ENCODE measurements at places on chromosomes 6 and 20. TPM values are rescaled to one million over a fixed set of nuclear protein-coding genes. Genes with fewer than 3 reads are reported as not detected.

DNA sequence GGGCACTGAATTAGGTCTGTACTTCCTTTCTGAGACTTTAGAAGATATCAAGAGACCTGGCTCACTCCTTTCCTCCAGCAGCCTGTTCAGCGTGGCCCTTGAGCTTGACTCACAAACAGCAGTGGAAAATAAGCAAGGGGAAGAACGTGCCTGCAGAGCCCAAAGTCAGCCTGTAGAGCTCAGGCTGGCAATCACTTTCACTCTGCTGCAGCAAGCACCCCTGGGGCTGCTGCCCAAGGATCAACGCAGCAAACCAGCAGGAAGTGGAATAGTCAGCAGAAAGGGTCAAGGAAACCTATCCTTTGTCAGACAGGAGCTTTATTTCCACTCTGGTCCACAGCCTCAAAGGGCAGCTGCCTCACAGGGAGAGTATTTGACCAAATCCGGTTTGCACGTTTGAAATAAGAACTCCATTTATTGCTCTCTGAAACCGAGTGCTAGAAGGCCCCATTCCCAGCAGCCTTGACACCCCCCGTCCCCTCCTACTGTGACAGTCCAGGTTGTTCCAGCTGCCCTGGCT, 77.4 kb downstream of the PRDM1 start:
- no peak overlapping the region for H3K27ac ChIP-seq
- no peaks in the 10 kb centered on the region for H3K4me1 ChIP-seq

DNA sequence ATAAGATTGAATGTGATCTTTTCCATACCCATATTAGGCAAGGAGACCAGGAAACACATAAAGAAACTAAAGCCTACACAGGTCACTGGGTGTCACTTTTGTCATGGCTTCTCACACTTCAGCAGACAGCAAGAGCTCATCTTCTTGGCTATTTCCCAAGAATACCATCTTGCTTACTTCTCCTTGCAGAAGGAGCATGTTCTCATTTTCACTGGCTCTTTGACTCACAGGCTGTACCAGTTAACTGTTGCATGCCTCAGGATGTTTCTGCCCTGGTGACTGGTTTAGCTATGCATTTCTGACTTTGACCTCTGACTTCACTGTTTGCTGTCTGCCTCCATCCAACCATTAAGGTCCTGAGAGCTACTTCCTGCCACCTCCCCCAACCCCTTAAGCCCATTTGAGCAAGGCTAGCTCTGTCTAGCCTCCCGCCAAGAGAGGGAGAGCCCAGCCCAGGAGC, 40.3 kb upstream of the OGFRL1 start:
- no peak overlapping the region for H3K4me3 ChIP-seq
- H3K27ac ChIP-seq, result no peak overlapping the region
- no peaks in the 10 kb centered on the region for H3K4me1 ChIP-seq
- H3K27me3 ChIP-seq, result no peaks in the 10 kb centered on the region
- DNase-seq, result no peak
- H3K36me3 ChIP-seq, result no peaks in the 10 kb centered on the region

DNA sequence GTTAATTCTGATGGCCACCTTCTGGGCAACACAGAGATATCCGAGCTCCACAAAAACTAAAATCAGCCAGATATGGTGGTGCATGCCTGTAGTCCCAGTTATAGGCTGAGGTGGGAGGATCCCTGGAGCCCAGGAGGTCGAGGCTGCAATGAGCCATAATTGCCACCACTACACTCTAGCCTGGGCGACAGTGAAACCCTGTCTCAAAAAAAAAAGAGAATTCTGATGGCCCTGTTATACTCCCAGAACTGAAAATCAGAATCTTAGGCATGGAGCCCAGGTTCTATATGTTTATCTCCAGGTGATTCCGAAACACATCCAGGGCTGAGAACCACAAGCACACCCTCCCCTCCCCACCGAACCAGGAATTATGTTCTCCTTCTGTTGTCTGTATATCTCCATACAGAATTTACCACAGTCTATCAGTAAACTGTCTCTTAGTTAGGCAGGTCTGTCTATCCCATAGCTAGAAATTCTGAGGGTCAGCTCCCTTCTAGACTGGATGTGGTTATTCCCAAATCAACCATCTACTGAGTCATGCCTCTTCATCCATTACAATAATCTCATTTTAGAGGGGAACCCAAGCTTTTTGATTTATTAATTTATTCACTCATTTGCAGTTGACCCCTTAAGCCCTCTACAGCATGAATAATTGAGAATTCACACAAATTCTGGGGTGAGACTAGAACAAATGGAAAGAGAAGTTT, 24.8 kb upstream of the CCND3 start:
- H3K27me3 ChIP-seq, result no peaks in the 10 kb centered on the region
- no peak overlapping the region for H3K27ac ChIP-seq
- no peak overlapping the region for H3K4me3 ChIP-seq
- H3K4me1 ChIP-seq, result no peaks in the 10 kb centered on the region

DNA sequence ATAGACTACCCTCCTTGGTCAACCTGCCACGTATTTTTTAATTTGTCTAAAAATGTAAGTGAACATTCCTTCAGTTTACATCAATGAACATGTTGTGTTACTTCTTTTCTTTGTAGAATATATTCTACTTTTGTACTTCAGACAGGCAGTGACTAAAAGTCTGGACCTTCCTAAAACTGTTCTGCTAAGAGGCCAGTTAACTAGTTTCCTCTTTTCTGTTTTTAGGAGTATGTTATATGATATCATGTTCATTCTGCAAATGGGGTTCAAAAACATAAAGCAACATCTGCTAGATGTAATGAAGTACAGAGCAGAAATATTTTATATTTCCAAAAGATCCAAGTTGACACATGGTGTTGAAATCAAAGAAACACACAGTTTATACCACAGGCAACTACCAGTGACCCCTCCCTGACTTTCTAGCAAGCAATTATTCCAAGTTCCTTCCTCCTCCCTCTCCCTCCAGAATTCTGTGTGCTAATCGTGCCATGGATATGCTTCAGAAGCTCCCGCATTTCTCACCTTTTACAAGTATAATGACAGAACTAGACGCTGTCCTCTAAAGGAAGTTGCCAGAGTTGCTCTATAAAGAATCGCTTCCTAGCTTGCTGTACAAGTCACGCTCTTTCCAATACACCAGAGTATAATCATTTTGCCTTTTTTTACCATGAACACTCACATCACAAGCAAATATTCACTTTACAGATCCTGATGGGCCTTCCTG, 64.7 kb downstream of the ARHGAP18 start:
- H3K27me3 ChIP-seq, result no peaks in the 10 kb centered on the region
- no peak overlapping the region for H3K27ac ChIP-seq
- no peak overlapping the region for H3K4me3 ChIP-seq
- DNase-seq, result no peak
- H3K36me3 ChIP-seq, result no peaks in the 10 kb centered on the region

GRCh38 chr20:41889126-41889843, 271.1 kb upstream of the CHD6 start:
- H3K36me3 ChIP-seq, result no peaks in the 10 kb centered on the region
- H3K4me1 ChIP-seq, result no peaks in the 10 kb centered on the region
- DNase-seq, result no peak
- H3K27ac ChIP-seq, result no peak overlapping the region
- H3K27me3 ChIP-seq, result no peaks in the 10 kb centered on the region
- H3K4me3 ChIP-seq, result no peak overlapping the region

- no peaks in the 10 kb centered on the region for H3K4me1 ChIP-seq
- H3K4me3 ChIP-seq, result peak within 1 kb of the TSS; percentile 37
- H3K27me3 ChIP-seq, result peaks cover 10% of the 10 kb centered on the region
- DNase-seq, result no peak
- no peaks in the 10 kb centered on the region for H3K36me3 ChIP-seq
These were observed at the start of gene TCF21 for GRCh38 chr6:133888929-133889556. TCF21 (plus strand) TSS chr6:133889113; CDS start chr6:133889398, 285 bp downstream.

DNA sequence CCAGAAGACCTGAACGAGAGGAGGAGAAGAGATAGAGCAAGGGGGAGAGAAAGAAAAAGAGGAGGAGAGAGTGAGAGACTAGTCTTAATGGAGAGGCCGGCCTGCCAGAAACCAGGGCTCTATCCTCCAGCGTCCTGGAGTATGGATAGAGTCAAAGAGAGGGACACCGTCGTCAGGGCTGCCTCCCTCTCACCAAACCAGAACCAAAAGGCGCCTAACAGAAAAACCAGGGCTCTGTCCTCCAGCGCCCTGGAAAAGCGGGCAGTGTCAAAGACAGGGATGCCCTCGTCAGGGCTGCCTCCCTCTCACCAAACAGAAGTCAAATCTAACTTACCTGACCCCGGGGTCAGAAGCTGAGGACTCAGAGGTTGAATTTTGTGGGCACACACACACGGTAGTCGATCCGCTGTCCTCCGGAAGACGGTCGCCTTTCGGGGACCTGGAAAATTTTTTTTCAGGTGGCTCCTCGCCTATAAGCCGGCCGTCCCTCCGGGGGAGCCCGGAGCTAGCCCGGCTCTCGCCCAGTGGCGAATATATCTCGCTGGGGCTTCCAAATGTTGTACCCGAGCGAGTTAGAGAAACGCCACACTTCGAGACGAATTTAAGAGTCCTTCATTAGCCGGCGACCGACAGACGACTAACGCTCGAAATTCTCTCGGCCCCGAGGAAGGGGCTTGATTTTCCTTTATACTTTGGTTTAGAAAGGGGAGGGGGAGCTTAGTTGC, 148.2 kb downstream of the TRIM27 start:
- peaks cover 35% of the 10 kb centered on the region for H3K27me3 ChIP-seq
- H3K36me3 ChIP-seq, result no peaks in the 10 kb centered on the region
- no peak overlapping the region for H3K4me3 ChIP-seq
- DNase-seq, result no peak
- H3K4me1 ChIP-seq, result no peaks in the 10 kb centered on the region
- no peak overlapping the region for H3K27ac ChIP-seq

DNA sequence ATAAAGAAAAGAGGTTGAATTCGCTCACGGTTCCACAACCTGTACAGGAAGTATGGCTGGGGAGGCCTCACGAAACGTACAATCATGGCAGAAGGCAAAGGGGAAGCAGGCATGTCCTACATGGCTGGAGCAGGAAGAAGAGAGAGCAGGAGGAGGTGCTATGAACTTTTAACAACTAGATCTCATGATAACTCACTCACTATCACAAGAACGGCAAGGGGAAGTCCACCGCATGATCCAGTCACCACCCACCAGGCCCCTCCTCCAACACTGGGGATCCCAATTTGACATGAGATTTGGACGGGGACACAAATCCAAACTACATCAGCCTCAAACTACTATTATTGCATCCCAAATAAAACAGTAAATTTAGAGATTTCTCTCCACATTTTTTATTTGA, 53.6 kb upstream of the CST7 start:
- H3K36me3 ChIP-seq, result no peaks in the 10 kb centered on the region
- no peaks in the 10 kb centered on the region for H3K27me3 ChIP-seq
- DNase-seq, result no peak
- no peaks in the 10 kb centered on the region for H3K4me1 ChIP-seq
- H3K27ac ChIP-seq, result no peak overlapping the region

GRCh38 chr6:30685157-30686008, 1.1 kb downstream of the PPP1R18 start:
- H3K4me3 ChIP-seq, result peak overlapping the region; percentile 66
- H3K36me3 ChIP-seq, result no peaks in the 10 kb centered on the region
- peaks cover 4% of the 10 kb centered on the region for H3K4me1 ChIP-seq
- H3K27me3 ChIP-seq, result no peaks in the 10 kb centered on the region
- peak overlapping the region; percentile 97 for H3K27ac ChIP-seq

- DNase-seq, result no peak
- H3K4me1 ChIP-seq, result no peaks in the 10 kb centered on the region
- no peak overlapping the region for H3K4me3 ChIP-seq
- no peaks in the 10 kb centered on the region for H3K27me3 ChIP-seq
- no peaks in the 10 kb centered on the region for H3K36me3 ChIP-seq
These were observed 166.6 kb upstream of the TAB2 start for GRCh38 chr6:149150801-149151398.

- DNase-seq, result no peak
- H3K4me3 ChIP-seq, result no peak overlapping the region
- H3K27me3 ChIP-seq, result no peaks in the 10 kb centered on the region
These were observed 64.0 kb downstream of the RSPO3 start for GRCh38 chr6:127182501-127182900.

GRCh38 chr6:170231293-170232185, 59.3 kb downstream of the DLL1 start:
- H3K4me3 ChIP-seq, result no peak overlapping the region
- no peaks in the 10 kb centered on the region for H3K4me1 ChIP-seq
- DNase-seq, result no peak
- no peaks in the 10 kb centered on the region for H3K27me3 ChIP-seq

- no peaks in the 10 kb centered on the region for H3K27me3 ChIP-seq
- no peak overlapping the region for H3K27ac ChIP-seq
- H3K36me3 ChIP-seq, result no peaks in the 10 kb centered on the region
- peaks cover 9% of the 10 kb centered on the region for H3K4me1 ChIP-seq
- DNase-seq, result no peak
These were observed 13.5 kb downstream of the STK35 start for GRCh38 chr20:2114990-2115681.

DNA sequence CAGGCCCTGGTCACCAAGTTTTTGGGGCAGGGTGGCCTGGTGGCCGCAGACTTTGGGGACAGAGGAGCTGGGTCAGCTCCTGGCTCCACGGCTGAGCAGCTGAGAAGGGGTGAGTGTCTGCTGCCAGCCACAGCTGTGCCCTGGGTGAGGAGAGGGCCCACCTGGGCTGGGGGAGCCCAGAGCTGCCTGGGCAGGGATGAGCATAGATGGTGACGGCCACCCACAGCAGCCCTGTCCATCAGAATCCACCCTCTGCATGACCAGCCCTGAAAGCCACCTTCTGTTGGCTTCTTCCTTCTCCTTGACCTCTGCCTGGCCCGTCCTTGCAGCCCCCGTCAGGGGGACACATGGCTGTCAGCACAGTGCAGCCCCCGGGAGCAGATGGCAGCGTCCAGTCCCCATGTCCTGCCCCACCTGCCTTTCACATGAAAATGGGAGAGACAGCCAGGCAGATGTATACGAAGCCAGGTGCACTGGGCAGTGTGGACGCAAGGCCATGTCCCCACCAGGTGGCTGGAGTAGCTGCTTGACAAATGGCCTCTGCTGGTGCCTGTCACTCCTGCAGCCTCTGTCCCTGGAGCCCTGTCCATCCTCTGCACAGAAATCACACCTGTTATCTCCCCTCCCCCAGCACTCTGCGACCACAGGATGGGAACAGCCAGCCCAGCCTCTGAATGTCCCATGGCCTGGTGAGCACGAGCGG, 220.8 kb downstream of the PREX1 start:
- H3K4me3 ChIP-seq, result no peak overlapping the region
- no peak overlapping the region for H3K27ac ChIP-seq
- no peaks in the 10 kb centered on the region for H3K36me3 ChIP-seq
- no peaks in the 10 kb centered on the region for H3K27me3 ChIP-seq

GRCh38 chr6:18423426-18423825, 36.3 kb downstream of the RNF144B start:
- no peaks in the 10 kb centered on the region for H3K27me3 ChIP-seq
- no peak overlapping the region for H3K4me3 ChIP-seq
- peaks cover 3% of the 10 kb centered on the region for H3K4me1 ChIP-seq
- no peaks in the 10 kb centered on the region for H3K36me3 ChIP-seq
- no peak overlapping the region for H3K27ac ChIP-seq
- DNase-seq, result no peak

- H3K27me3 ChIP-seq, result no peaks in the 10 kb centered on the region
- no peak overlapping the region for H3K4me3 ChIP-seq
These were observed 577.9 kb downstream of the TFAP2B start for GRCh38 chr6:51396583-51396982.

GRCh38 chr6:51028276-51028675, 209.6 kb downstream of the TFAP2B start:
- H3K36me3 ChIP-seq, result no peaks in the 10 kb centered on the region
- no peak for DNase-seq
- H3K27me3 ChIP-seq, result no peaks in the 10 kb centered on the region
- no peak overlapping the region for H3K4me3 ChIP-seq
- no peaks in the 10 kb centered on the region for H3K4me1 ChIP-seq

Gene HCK
- total RNA-seq, result 3.1 TPM

Gene HLA-DQB1
- total RNA-seq, result 3.0 TPM

Gene SCUBE3
- 3.4 TPM for total RNA-seq

Gene OXT
- not detected for total RNA-seq

Gene POU5F1
- 3.4 TPM for total RNA-seq

Gene SLC22A2
- total RNA-seq, result not detected
